ENCODE measurements at places on chromosomes 5 and 9.
A peak's percentile ranks its signal among the peaks of the same experiment; 100 is the strongest.

- no peak for DNase-seq
These were observed 45.2 kb upstream of the APC start for GRCh38 chr5:112692472-112692871.

DNA sequence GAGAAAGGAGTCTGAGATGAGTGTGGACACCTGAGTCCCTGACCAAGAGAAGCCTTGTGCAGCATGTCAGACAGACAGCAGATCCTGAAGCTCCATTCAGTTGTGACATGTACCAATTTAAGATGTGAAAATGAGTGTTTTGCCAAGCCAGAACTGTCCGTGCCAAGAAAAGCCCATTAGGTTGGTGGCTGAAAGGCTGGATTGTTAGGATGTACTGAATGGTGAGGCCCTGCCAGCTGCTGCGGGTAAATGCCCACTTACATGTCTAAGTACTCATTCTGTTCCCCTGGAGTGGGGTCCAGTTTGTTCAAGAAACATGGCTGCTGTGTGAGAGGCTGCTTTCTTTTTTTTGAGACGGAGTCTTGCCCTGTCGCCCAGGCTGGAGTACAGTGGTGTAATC is 14.6 kb downstream of the DAPK1 start:
- no peak for DNase-seq

GRCh38 chr9:74570879-74571512 is 73.9 kb downstream of the RORB start:
- DNase-seq: no peak

- DNase-seq: no peak
These were observed 153.9 kb downstream of the ARRDC3 start for GRCh38 chr5:91229031-91229727.

GRCh38 chr5:137078171-137078665 is 420.9 kb downstream of the SPOCK1 start:
- no peak for DNase-seq

DNA sequence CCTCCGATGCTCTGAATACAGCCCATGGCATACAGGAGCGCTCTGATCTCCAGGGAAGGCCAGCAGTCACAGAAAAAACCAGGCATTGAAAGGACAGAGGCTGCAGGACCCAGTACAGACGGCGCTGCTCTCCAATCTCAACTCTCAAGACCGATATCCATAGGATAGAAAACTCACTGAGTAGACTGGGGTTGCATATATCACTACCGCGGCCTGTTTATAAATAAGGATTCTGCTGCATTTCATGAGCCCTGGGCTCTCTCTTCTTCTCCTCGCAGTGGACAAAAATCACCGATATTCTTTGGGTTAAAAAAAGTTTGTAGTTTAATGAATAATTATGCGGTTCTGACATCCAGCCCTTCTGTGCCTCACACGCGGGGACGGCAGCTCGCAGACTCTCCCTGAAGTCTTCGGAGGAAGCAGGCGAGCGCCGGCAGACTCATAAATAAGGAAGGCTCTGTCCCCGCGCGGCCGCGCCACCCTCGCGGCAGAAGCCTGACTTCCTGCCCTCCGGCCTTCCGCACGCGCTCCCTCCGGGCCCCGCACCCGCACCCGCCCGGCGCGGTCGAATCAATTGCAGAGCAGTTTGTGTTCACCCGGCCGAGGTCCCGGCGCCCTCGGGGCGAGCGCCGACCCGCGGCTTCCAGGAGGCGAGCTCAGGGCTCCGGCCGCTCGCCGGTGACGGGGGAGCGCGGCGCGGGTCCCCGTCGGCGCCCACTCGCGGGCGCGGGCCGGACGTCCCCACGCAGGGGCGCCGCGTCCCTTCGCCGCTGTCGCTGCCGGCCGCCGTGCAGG is at the start of gene FAM78A:
Gene FAM78A, minus strand, starts transcription at position 417 of the 795 bp plus-strand sequence. Its CDS starts 331 bp downstream, at position 86.
- DNase-seq: no peak

DNA sequence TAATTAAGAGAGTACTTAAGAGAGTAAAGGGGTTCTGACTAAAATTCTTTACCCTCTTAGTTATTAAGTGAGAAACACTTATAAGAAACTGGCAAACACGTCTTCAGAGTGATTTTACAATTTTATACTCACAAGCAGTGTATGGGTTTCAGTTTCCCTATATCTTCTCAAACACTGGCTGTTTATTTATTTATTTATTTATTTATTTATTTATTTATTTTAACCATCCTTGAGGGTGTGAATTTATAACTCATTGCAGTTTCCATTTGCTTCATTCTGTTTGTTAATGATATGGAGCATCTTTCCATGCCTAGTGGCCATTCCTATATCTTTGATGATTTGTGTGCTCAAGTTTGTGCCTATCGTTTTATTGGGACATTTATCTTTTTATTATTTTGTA is 68.0 kb upstream of the SGCD start:
- no peak for DNase-seq

DNA sequence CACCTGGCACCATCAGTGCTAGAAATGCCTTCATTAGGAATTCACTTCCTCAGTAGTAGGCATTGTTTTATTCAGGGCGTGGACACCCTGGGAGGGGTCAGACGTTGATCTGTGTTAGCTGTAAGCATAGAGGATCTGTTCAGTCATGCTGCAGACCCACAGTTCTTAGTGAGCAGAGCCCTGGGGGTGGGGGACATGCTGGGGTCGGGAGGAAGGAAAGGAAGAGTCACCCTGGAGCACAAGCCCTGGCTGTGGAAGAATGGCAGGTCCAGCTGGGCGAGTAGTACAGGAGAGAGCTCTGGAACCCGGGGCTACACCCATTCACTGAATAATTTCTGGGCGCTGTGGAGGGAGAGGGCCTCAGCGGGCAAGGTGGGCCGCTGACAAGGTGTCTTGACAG is 172.5 kb downstream of the FSTL4 start:
- no peak for DNase-seq

- no peak for DNase-seq
These were observed 8.1 kb upstream of the ZBED3 start for GRCh38 chr5:77095189-77095588.

GRCh38 chr5:126695091-126695490 is 81.8 kb upstream of the LMNB1 start:
- no peak for DNase-seq

GRCh38 chr5:133240425-133241091 is 188.7 kb downstream of the HSPA4 start:
- peak; percentile 27 for DNase-seq

GRCh38 chr9:7982907-7983306 is 183.3 kb upstream of the DMAC1 start:
- DNase-seq: no peak

DNA sequence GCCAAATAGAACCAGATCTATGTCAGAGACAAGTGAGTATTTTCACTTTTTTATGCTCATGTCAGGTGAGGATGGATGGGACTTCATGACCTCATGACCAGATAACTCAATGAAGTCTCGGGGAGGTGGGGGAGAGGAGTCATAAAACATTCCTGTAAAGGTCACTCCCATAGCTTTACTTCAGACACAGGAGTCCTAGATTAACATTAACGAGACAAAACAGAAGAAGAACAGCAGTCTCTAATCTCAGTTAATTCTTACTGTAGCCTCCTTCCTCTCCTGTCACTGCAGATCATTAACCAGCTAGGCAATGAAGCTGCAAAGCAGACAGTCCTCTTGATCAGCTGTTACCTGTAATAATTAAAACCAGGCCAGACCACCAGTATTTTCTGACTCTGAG is 11.2 kb downstream of the CRHBP start:
- no peak for DNase-seq

Measured in activated T-cell treated with anti-CD3 and anti-CD28 coated beads for 24 hours (primary cell).